Fibroblast of skin of scalp (primary cell): ENCODE measurements at places on chromosomes 4 and X.

DNA sequence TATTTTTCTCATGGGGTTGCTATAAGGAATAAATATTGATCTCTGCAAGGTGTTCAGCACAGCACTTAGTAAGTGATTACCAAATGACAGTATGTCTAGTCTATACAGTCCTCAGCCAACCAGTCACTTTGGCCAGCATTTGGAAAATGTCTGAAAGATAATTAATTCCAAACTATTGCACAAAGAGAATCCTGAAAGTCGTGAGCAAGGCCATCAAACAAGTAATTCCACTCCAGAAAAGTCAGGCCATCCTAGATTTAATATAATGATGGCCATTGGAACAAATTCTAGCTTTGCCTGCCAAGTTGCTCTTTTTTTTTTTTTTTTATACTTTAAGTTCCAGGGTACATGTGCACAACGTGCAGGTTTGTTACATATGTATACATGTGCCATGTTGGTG, 96.6 kb downstream of the SHROOM3 start:
- DNase-seq: no peak

- no peak for DNase-seq
Measured at GRCh38 chrX:9196961-9197640, 163.2 kb upstream of the FAM9B start.

DNA sequence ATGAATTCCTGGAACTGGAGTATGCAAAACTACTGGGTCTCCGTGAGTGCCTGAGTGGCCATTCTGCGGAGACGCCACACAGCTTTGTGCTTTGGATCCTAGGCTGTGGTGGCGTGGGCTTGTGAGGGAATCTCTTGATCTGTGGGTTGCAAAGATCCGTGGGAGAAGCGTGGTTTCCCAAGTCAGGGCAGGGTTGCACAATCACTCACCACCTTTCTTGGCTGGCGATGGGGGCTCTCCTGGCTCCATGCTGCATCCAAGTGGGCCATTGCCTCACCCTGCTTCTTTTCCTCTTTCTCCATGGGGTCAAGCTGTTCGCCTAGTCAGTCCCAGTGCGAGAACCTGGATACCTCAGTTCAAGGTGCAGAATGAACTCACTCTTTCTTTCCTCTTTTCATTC, 62.5 kb downstream of the SLAIN2 start:
- DNase-seq: no peak

DNA sequence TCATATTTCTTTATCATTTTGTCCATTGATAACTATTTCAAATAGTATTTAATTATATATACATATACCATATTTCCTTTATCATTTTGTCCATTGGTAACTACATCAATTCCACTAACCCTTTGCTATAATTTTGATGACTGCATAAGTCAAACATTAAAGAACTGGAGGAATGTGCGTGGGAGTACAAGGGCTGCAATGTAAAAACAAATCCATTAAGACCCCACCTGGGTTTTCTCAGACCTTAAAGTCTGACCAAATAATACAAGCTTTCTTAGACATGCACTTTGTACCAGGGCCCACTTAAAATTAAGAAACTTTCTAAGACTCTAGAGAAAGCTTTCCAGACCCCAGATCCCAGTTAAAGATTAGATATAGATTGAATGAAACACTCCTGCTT, 1622.4 kb upstream of the PCDH10 start:
- DNase-seq: no peak

- peak; percentile 65 for DNase-seq
Measured at GRCh38 chr4:56728512-56728911, 47.4 kb upstream of the HOPX start.

DNA sequence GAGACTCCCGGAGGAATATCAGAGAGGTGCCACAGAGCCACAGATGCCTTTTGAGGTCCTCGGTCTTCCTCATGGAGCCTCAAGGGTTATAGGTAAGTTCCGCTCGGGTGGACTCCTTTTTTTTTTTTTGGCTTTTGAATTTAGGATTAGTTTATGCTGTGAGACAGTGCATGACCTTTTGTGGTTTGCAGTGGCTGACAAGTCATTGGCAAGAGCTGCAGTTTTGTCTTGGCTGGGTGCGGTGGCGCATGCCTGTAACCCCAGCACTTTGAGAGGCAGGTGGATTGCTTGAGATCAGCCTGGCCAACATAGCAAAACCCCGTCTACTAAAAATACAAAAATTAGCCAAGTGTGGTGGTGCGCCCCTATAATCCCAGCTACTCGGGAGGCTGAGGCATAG, 4.5 kb upstream of the GRSF1 start:
- no peak for DNase-seq

GRCh38 chrX:65576160-65576559, 41.6 kb upstream of the LAS1L start:
- DNase-seq: no peak

DNA sequence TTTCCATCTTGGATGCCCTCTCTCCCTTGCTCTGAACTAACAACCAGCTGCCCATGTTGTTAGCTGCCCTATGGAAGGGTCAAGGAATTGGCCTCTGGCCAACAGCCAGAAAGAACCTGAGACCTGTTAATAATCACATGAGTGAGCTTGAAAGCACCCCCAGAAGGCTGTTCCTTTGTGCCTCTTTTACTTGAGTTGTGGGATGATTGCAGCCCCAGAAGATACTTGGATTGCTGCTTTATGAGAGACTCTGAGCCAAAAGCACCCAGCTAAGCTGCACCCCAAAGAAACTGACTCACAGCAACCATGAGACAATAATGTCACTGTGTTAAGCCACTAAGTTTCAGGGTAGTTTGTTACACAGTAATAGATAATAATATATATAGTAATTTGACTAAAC, 73.3 kb downstream of the FRYL start:
- no peak for DNase-seq

GRCh38 chr4:82017680-82018079, 356.1 kb downstream of the HNRNPD start:
- DNase-seq: peak; percentile 29

DNA sequence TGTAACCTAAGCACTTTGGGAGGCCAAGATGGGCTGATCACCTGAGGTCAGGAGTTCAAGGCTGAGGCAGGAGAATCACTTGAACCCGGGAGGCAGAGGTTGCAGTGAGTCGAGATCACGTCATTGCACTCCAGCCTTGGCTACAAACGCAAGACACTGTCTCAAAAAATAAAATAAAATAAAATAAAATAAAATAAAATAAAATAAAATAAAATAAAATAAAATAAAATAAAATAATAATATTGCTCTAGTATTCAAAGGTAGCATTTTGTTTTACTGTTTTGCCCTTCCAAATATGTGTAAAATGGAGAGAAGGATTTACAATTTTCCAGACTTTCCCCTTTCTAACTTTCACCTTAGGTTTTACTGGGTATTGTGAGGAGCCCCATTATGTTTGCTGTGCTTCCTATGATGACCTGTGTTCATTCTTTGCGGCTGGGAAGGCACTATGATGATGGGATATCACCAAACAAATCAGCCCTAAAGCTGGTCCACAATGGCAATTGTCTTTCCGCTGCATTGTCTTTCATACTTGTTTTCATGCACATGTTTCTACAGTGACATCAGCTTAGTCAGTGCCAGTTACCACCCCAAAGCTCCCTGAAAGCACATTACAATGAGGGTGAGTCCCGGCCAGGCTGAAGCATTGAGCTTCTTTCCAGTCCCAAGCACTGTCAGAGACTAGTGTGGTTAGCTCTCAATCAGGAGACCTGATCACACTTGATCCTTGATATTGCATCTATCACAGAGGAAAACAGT, 50.8 kb downstream of the DTHD1 start:
- DNase-seq: peak; percentile 1

DNA sequence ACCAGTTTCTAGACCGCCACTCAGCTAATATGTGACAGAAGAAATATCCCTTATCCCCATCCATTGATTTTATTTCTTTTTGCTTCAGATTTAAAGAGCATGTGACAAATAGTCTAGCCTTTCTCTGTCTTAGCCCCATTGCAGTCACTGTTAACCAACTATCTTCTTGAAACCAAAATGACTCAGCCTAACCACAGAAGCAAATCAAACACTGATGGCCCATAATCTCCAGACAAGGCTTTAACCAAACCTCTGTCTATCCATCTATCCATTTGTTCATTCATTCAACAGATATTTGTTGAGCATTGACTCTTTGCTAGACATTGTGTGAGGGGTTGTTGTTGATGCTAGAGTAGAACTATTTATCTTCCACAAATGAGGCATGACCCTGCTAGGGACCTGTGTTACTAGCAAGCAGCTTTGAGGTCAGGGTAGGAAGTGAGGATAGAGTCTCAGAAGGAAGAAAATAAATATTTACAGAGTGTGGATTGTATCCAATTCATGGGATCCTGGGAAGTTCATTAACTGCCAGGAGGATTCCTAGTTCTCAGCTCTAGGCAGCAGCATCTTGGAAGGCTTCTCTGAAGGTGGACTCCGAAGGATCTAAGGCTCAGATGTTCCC, 22.5 kb downstream of the HNRNPH2 start:
- peak; percentile 52 for DNase-seq

DNA sequence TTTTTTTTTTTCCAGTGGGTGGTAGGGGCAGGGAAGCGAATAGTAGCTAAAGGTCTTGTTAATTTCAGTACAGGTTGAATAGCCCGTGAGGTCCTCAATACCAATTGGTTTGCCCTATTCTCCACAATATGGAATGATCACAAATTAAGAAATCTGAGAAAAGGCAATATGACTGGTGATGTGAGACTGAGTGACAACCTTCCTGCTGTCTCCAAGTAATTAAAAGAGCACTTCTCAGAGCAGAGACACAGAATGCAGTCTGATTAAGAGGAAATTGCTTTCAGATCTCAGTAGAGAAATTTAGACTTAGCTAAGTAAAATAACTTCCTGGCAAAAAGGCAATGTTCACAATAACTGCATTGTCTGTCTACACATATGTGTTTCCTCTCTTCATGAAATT, 23.0 kb downstream of the GPR174 start:
- no peak for DNase-seq

- peak; percentile 22 for DNase-seq
Measured at GRCh38 chr4:107065201-107065600, 29.1 kb upstream of the DKK2 start.

GRCh38 chr4:37936889-37937498, 23.2 kb upstream of the PTTG2 start:
- DNase-seq: no peak

GRCh38 chrX:68939868-68940267, 111.0 kb downstream of the EFNB1 start:
- DNase-seq: no peak

GRCh38 chrX:134846042-134846441, 144.7 kb upstream of the SMIM10 start:
- DNase-seq: no peak

- DNase-seq: peak; percentile 68
Measured at GRCh38 chr4:53010318-53010717, 148.2 kb downstream of the RASL11B start.

DNA sequence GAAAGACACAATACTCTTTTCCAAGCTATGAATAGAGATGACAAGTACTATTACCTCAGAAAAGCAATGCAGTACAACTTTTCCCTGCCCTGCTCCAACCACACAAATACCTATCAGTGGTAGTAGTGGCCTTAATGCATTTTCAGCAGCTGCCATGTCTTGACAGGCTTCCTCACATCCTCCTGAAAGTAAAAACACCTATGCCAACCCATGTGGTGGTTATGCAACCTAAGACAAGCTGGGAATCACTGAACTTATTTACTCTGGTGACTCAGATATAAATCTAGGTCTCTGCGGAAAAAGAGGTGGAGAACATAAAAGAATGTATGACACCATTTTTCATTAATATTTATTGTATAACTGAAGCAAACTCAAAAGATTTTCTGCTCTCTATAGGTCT, 14.5 kb downstream of the WDFY3 start:
- DNase-seq: peak; percentile 44

GRCh38 chr4:122334828-122335227, 44.0 kb upstream of the ADAD1 start:
- no peak for DNase-seq

GRCh38 chr4:138499627-138500026, 257.5 kb upstream of the SLC7A11 start:
- DNase-seq: no peak

DNA sequence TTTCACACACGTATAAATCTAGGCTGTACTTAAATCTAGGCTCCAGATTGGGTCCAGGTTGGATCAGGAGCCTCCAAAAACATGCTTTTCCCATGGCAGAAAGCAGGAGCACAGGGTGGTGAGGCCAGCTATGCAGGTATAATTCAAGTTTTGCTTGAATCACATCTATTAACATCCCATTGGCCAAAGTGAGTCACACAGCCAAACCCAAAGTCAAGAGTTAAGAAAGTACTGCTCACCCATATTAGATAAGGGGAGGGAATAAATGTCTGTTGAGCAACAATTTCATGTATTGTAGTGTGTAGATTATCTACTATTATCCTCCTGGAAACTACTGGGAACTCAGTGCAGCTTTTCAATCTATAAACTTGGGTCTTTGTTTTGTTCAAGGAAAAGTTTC, 12.8 kb downstream of the SUPT20HL2 start:
- no peak for DNase-seq

DNA sequence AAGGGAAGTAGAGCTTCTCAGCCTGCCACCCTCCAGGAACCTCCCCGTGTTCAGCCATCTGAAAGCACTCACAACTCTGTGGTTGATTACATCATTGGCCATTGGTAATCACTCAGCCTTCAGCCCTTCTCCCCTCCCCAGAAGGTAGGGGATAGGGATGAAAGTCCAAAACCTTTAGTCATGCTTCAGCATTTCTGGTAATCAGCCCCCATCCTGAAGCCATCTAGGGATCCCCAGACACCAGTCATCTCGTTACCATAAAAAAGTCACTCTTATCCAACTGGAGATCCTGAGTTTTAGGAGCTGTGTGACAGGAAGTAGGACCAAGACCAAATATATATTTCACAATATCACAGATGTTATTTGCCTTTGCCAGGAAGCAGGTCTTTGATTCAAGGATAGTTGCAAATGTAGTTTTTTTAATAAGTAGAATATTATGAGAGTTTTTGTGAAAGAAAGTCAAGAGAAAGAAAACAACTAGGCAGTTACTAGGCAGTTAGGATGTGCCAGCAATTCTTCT, 364.6 kb upstream of the NOCT start:
- DNase-seq: peak; percentile 95

- peak; percentile 30 for DNase-seq
Measured at GRCh38 chrX:97397371-97397770, 513.7 kb downstream of the RPA4 start.

DNA sequence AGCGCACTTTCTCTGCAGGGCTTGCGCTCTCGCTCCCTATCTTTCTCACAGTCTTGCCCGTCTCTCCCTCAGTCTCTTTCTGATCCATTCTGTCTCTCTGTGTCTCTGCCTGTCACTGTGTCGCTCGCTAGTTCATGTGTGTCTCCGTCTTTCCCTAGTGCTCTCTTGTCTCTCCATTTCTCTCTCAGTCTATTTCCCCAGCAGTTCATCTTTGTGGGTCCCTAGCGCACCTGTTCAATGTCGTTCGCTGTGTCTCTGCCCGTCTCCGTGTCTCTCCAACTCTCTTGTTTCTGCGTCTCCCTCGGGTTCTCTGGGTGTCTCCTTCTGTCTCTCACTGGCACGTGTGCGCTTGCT, 1.5 kb downstream of the GPR101 start:
- DNase-seq: no peak
